ENCODE measurements at places on chromosomes 4 and X. TPM values are rescaled to one million over a fixed set of nuclear protein-coding genes. Genes with fewer than 3 reads are reported as not detected.

MAGEA6 gene
- not detected for total RNA-seq

- DNase-seq = peak; percentile 54
Measured at GRCh38 chr4:66688674-66689073, 856.6 kb downstream of the CENPC start.

DNA sequence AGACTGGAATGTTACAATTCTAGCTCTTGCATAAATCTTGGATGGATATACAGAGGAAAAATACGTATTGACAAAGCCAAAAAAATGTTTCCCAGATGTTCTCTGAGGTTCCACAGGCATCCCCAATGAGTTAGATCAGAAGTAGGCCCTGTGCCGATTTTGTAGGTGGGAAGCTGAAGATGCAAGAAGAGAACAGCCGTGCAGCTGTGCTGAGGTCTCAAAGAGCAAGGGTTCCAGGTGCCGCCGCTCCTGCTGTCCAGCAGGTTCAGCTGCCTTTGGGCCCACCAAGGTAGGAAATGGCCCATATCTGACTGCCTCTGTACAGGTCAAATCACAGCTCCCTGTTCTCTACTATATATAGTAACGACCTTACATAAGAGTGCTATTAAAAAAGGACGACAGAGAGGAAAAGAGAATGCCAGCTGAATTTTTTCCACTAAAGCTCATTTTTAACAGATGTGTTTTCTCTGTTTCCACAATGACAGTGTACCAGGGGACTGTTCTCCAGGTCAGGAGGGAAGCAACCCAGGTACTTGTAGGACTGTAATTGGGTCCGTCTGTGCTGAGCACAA is 155.6 kb downstream of the CBR4 start:
- DNase-seq = no peak

GRCh38 chrX:99857455-99857854 is 552.6 kb downstream of the PCDH19 start:
- no peak for DNase-seq

DNA sequence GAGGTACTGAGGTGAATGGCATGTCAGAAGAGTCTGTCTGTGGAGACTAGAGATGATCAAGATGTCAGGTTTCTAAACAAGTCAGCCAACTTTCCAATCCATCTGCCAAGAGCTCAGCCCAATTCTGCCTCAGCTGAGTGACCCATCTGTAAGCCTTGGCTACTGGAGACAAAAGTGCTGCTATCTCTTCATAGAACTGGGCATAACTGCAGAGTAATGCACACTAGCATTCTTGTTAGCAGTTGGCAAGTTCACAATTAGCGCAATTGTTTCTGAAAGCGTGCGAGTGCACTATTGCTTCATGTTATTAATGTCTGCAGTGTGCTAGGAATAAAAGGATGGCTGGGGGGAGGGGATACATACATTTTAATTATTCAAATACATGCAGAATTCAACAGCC is 32.9 kb upstream of the SH3D19 start:
- DNase-seq = no peak

DNA sequence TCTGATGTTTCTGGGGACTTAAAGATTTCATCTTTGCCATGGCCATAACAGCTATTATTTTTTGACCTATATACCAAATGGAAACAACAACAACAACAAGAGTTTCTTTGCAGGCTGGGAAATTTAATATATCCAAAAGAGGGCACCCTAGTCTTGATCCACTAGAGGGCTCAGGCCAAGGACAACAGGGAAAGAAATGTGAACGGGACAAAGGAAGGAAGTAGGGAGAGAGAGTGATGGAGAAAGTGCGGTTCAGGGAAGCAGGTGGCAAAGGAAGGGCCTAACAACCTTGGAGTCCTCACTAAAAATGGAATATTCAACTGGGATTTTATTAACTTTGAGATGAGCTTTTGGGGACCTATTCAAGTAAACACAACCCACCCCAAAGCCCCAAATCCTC is 67.8 kb upstream of the SCML1 start:
- no peak for DNase-seq

MAOB gene
- not detected for total RNA-seq

- no peak for DNase-seq
Measured at GRCh38 chr4:150355858-150356455, 226.0 kb upstream of the MAB21L2 start.

GRCh38 chr4:154164931-154165839 is 326.4 kb downstream of the DCHS2 start:
- DNase-seq = no peak

HHIP gene
- 59.1 TPM for total RNA-seq

FAM9C gene
- under 0.01 TPM for total RNA-seq

DNA sequence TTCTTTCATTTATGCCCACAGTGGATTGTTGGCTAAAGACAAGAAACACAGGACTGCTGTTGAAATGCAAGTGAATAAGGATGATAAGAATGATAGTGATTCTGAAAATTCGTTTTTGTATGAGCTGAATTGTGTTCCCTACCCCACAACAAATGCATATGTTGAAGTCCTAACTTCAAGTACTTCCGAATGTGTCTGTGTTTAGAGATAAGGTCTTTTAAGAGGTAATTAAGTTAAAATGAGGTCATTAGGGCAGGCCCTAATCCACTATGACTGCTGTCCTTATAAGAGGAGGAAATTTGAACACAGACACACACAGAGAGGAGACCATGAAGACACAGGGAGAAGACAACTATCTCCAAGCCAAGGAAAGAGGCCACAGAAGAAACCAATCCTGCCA is 126.6 kb upstream of the ACSL4 start:
- DNase-seq = no peak

GRCh38 chr4:176635372-176636261 is 157.1 kb downstream of the VEGFC start:
- DNase-seq = no peak

- no peak for DNase-seq
Measured at GRCh38 chrX:114365065-114365834, 218.6 kb upstream of the HTR2C start.

Data from lung microvascular endothelial cell (primary cell).